ENCODE measurements at places on chromosomes 11 and 22.

- DNase-seq = no peak
Observed at GRCh38 chr11:127588431-127588830, 587.9 kb upstream of the KIRREL3 start.

DNA sequence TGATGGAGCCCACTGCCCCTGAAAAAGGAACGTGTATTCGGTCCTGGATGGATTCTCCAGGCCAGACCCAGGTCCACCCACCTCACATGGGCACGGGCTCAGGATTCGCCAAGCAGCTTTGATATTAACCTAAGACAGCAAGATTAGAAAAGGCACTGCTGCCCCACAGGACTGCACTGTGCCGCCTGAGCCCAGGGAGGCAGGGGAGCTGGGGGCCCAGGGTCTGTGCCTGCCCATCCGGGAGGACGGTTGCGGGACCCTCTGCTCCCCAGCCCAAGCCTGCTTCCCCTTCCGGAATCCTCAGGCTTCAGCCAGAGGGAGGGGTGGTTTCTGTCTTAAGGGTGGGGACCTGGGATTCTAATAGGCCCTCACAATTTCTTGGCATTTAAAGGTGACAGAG is 13.5 kb upstream of the VSIG10L2 start:
- no peak for DNase-seq

DNA sequence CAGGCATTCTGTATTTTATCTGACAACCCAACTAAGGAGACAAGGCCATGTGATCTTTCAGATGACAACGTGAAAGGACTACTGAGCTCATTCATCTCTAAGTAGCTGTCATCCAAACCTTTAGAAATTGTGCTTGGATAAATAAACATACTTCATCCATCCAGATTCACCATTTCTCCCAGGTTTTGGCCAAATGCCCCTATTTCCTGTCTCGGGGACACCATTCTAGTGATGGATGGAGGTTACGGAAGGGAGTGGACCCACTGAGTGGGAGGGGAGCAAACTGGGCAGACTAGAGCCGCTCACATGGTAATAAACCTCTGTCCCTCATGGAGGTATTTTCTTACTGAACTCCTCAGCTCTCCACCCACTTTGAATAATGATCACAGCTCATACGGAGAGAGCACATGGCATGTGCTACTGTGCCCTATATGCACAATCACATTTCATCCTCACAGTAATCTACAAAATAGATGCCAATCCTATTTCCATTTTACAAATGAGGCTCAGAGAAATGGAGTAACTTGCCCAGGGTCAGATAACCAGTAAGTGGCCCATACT is 114.4 kb downstream of the SLC1A2 start:
- DNase-seq = no peak

- no peak for DNase-seq
Observed at GRCh38 chr11:131875611-131876010, 505.2 kb downstream of the NTM start.

DNA sequence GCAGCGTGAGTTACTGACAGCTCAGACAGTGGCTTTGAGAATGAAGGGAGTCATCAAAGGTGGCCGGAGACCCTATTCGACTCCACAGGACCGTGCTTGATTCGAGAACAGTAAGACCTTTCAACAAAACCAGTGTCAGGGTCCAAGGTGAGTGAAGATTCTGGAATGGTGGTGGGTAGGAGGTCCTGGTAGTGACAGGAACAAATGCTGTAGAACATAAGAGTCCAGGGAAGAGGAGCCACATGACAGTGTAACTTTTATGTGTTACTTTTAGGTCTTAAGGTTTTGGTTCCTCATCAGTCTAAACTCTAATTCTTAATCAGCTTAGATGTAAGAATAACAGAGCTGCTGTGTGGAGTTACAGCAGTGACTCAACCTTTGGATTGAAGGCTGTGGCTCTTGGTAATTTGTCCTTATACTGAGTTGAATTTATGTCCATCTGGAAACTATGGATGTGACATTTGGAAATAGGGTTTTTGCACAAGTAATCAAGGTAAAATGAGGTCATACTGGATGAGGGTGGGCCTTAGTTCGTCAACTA is 1.8 kb downstream of the TBC1D22A start:
- DNase-seq = no peak

DNA sequence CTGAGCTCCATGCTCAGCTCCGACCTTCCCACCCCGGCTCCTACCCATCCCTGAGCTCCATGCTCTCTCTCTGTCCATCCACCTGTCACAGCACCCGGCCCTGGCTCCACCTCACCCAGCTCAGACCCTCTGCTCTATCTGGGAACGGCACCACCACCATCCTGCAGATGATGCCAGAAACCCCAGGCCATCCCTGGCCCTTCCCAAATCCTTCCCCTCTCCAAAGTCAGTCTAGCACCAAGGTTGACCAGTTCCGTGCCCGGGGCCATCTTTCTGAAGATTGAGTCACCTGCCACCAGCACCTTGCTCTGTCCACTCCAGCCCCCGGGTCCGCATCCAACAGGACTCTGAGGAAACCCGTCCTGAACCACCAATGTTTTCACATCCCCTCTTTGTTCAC is 969.6 kb downstream of the BRD1 start:
- DNase-seq = no peak

DNA sequence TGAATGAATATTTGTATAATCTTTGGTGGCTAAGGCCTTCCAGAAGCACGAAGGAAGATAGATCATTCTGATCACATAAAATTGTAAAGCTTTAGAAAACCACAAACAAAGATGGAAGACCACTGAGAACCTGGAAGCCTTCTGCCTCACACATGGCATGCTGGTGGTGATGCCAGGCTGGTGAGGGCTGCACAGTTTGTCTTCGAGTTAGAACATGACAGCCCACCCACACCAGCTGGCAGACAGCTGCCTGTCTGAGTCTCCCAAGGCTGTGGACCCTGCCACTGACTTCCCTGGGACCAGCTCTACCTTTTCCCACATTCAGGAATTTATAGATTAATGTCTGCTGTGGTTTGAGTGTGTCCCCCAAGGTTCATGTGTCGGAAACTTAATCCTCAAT is 48.8 kb upstream of the B3GAT1 start:
- DNase-seq = no peak

DNA sequence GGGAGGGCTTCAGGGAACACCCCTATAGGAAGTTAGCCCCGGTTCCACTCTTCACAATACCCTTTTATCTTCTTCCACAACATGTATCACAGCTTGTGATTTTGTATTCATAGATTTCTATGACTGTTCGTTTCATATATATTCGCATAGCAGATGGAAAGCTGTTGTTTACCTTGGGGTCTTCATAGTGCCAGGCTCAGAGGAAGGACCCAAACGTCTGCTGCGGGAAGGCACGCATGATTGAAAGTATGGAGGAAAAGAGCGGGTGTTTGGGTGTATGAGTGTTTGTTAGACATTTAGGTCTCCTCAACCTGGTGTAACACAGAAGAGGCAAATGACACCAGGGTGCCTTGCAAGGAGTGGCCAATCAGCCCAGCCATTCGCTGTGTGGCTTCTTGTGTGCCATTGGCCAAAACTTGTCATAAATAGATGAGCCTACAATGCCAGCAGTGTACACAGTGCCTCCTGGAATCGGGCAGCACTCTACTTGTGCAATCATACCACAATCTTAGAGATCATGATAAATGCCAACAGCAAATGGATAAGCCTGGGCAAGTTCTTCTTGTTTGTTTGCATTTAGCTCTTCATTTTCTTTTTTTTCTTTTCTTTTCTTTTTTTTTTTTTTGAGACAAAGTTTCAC is 10.9 kb upstream of the ADA2 start:
- no peak for DNase-seq

DNA sequence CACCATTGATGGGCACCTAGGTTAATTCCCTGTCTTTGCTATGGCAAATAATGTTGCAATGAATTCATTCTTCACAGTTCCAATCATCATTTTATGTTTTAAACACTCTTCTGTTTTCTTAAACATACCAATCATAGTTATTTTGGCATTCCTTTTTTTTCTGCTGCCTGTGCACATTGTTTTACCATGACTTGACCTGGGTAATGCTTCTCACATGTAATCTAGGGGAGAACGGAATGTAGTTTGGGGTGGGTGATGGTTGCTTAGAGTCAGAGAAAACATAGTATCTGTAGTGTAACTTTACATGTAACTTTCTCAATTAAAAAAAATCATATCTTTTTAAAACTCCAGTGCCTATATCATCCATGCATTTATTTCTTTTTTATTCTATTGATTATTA is 1945.3 kb upstream of the RAG2 start:
- no peak for DNase-seq

- no peak for DNase-seq
Observed at GRCh38 chr11:119121811-119122124, 388 bp downstream of the HINFP start.

GRCh38 chr11:2707736-2708135 is 7.9 kb upstream of the KCNQ1OT1 start:
- DNase-seq = no peak

DNA sequence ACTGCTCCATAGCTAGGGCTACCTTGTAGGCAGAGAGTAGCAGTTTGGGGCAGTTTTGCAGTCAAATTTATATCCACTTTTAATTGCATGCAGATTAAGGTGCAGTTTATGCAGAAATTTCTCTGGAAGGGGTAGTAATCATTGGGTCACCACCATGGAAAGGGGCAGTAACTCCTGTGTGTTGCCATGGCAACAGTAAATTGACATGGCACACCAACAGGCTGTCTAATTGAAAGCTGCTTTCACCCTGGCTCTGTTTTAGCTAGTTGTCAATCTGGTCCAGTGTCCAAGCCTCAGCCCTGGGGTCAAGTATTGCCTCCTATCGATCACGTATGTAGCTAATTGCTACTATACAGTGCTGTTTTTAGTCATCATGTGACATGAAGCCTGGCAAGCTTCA is 786.1 kb upstream of the CNTN5 start:
- no peak for DNase-seq

GRCh38 chr11:16587670-16588069 is 150.8 kb upstream of the C11orf58 start:
- DNase-seq = no peak

GRCh38 chr11:62108971-62109404 is 14.8 kb upstream of the INCENP start:
- no peak for DNase-seq

- no peak for DNase-seq
Observed at GRCh38 chr11:106497321-106497720, 419.9 kb downstream of the AASDHPPT start.

DNA sequence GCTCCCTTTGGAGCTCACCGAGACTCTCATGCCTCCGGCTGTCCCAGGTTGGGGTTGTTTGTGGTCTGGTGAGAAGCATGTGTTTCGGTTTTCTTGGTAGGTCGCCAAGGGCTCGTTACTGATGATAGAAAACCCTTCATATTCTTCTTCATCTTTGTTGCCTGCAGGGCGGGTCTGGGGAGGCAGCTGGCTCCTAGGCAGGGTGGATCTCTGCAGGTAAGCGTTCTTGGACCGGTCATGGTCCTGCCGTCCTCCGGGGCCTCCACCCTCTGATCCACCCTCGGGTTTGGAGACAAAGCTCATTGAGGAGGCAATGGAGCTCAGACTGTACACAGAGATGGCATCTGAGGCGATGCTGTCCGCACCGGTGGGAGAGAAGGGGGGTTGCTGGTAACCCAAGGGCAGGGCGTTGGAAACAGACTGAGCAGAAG is 64.3 kb upstream of the PITPNB start:
- no peak for DNase-seq

DNA sequence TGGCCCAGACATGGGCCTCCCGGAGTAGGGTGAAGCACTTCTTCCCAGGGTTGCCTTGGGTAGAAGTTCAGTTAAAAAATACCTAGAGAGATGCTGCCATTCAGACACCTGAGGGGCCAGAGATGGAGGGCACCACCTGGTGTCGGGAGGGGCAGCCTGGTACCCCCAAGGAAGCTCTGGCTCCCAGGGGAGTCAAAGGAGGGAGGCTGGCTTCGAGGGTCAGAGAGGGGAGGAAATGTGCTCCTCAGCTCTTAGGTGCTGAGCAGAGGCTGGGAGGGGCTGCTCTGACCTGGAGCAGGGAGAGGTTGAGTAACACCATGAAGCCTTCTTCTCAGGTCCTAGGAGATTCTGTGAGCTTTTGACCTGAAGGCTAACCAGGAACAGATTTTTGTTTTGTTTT is 1.1 kb downstream of the USP35 start:
- no peak for DNase-seq

- DNase-seq = no peak
Observed at GRCh38 chr11:70290361-70291065, 20.0 kb downstream of the PPFIA1 start.

DNA sequence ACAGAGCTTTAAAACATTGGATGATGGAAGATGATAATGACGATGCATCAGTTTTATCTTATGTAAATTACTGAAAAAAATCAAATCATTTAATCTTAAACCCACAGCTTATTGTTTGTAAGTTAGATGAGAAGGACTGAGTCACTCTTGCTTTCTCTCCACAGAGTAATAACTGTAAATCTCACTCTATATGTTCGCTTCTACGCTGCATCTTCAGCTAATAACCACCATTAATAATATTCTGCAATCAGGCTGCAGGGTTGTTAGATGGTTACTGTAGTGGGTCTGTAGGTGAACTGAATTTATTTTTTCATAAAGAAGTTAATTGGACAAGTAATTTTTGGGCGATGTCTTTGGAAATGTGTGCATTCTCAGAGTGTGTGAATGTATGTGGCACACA is 260.0 kb downstream of the FAT3 start:
- DNase-seq = no peak

- DNase-seq = no peak
Observed at GRCh38 chr11:83205608-83206185, 12.2 kb downstream of the ANKRD42 start.

DNA sequence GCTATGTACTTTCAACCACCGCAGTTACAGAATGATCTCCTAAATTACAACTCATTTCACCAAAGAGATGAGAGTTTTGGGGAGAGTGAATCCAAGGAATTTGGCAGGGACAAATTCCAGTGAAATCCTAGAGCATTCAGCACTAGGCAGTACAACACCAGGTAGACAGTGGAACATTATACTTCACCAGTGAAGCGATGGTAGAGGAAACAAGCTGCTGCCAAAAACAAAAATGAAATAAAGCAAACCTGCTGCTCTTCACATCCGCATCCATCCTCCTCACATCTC is 16.9 kb downstream of the SMCO4 start:
- no peak for DNase-seq

DNA sequence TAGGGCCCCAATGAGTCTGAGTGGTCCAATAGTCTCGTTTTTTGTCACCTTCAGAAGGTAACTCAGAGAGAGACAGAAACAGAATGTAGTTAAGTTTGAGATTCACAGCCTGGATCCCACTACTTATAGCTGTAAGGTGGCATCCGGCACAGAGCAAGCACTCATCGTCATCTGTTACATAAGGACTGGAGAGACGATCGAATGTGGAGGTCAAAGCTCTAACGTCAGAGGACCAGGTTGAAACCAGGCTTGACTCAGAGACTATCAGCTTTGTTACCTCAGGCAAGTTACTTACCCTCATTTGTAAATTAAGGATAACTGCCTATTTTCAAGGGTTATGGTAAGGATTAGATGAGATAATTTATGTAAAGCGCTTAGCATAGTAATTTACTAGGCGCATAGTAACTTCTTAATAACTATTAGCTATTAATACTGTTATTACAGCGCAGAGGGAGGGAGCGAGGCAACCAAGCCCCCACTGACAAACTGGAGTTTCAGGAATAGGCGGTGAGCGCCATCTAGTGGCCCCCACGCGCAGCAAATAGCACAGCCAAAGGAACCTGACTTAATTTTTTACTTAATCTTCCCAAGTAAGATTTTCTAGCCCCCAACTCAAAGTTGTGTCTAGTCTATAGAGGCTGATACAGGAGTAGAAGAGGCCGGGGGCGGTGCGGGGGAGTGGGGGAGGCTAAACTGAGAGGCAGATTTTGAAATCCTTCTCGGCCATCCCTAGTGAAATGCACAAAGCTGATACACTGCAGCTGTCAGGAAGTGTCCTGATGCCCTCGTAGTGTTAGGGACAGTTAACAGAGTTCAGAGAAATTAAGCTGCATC is 29.0 kb upstream of the API5 start:
- DNase-seq = peak; percentile 29
